RWPE1 (cell line): ENCODE measurements at places on chromosomes 2 and 18.

- no peak for DNase-seq
These were observed 112.5 kb downstream of the BMPR2 start for GRCh38 chr2:202488671-202489070.

- no peak for DNase-seq
These were observed 339.6 kb downstream of the LRRTM1 start for GRCh38 chr2:79964966-79965365.

DNA sequence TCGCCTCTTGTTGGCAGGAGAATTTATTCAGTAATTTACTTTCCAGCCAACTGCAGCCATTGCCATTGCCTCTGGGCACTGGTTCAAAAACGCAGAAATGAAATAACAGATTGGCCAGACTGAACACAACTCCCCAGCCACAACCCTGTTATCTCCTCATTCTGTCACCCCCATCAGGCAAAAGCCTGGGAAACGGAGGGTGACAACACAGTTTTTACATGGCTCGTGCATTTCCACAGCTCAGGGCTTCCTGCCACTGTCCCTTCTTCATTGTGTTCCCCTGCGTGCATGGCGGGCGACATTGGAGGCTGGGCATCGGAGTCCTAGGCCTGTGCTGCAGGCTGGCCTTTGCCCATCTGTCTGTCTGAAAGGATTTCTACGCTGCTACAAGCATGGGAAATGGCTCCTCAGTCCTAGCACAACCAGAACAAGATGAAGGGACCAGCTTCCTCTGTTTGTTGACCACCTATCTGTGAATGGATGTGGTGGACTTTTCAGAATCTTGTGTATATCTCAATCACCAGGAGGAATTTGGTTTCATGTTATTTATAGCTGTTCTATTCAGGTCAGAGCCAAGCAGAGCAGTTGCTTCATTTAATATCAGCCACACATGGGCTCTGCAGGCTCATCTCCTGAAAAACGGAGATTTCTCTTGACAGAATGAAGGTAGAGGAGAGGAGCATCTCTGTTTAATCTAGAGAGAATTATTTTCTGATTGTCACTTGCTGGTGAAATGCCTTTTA is 107.0 kb downstream of the MGAT5 start:
- DNase-seq = no peak

DNA sequence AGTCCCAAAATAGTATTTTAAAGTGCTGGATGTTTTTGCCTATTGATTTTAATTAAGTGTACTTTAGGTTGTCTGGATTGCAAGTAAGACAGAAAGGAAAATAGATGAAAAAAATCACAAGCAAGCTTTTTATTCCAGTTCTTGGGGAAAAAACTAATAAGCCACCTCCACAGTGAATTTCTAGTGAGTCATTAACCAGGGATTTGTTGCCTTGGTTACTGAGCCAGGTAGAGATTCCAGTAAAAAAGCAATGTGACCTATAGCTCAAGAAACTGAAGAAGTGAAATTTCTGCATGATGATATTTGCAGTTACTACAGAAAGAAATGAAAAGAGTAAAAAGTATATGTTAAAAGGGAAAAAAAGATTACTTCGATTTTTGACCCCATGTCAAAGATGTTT is 160.6 kb downstream of the METTL4 start:
- DNase-seq = peak; percentile 77

DNA sequence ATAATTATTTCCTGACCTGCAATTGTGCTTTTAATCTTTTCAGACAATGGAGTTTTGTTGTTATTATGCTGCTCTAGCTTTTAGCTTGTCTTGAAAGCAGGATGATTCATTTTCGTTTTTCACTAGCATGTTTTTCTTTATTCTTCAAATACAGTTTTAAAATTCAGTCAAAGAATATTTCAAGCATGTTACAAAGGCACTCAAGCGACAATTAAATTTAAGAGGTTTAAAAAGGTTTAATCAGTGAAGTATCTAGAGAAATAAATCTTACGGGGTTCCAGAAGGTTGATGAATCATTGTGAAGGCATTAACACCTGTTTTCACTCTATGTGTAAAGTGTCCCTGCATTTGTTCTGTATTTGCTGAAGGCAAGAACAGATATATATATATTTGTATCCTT is 390.7 kb upstream of the TMEFF2 start:
- no peak for DNase-seq

DNA sequence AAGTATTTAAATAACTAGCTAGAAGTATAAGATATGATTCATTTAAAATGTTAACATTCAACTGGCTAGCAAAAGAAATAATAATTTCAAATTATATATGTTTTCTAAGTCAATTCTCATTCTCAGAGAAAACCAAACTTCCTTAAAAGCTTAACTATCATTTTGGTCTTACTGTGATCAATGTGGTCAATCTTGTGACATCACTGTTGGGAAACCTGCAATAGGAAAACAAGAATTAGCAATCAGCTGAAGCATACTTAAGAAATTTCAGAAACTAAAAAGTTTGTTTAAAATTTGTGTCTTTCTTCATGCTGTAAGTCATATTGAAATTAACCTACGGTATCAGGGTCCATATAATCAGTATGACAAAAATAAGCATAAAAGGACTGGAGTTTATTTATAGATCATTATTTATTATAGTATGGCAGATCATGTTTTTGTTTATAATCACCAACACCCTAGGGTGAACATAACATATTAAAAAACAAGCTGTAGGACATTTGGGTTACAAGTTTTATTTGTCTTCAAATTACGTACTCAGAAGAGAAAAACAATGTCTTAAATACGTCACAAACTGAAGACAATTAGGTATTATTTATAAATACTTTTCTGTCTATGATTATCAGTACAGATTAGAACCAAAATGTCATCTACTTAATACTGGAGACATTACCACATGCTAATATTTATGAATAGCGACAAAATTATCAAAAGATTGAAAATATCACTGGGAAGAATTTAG is 60.5 kb downstream of the BAZ2B start:
- DNase-seq = no peak

DNA sequence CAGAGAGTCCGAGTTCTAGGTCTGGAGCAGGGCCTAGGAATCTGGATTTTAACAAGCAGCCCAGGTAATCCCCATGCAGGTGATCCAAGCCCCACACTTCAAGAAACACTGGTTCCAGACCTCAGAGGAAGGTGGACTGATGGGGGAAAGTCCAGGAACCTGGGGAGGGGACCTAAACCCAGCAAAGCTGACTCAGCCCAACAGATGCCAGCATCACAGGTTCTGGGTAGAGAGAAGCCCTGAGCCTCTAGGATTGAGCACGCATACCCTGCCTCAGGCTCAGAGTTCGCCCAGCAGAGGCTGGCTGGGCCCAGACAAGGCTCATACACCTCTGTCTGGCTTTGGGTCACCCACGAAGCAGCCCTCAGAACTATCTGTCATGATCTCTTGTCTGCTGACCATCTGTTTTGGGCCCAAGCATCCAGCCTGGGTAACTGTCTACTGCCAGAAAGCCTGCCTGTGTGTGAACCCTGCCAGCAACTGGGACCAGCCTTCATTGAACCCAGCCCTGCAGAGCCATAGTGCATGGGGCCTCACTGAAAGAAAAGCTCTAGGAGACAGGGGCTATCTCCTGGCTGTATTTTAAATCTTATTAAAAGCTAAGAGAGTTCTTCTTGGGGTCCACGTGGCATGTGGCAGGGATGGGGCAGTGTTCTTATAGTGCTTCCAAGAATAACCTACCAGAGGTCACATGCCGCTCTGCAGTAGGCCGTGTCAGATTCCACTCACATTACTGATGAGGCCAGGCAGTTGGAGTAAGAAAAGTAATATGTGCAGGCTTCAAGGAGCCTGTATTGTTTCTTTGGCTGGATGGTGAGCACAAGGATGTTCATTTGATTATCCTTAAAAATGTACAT is 7.4 kb downstream of the TMEM127 start:
- DNase-seq = no peak

GRCh38 chr2:28277466-28277865 is 115.2 kb upstream of the FOSL2 start:
- DNase-seq = no peak

DNA sequence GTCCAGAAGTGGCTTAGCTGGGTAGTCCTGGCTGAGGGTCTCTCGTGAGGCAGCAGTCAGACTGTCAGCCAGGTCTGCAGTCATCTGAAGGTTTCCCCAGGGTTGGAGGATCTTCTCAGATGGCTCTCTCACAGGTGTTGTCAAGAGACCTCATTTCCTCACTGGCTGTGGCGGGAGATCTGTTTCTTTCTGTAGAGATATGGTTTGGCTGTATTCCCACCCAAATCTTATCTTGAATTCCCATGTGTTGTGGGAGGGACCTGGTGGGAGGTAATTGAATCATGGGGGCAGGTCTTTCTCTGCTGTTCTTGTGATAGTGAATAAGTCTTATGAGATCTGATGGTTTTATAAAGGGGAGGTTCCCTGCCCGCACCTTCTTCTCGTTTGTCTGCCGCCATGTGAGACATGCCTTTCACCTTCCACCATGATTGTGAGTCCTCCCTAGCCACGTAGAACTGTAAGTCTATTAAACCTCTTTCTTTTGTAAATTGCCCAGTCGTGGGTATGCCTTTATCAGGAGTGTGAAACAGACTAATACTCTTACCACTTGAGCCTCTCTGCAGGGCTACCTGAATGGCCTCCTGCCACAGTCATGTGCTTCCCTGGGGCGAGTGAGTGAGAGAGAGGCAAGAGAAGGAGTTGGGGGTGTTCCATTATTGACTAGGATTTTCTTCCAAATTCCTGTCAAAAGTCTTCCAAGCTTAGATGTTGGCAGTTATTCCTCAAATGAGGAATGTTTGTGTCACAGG is 23.6 kb downstream of the MALT1 start:
- DNase-seq = no peak

DNA sequence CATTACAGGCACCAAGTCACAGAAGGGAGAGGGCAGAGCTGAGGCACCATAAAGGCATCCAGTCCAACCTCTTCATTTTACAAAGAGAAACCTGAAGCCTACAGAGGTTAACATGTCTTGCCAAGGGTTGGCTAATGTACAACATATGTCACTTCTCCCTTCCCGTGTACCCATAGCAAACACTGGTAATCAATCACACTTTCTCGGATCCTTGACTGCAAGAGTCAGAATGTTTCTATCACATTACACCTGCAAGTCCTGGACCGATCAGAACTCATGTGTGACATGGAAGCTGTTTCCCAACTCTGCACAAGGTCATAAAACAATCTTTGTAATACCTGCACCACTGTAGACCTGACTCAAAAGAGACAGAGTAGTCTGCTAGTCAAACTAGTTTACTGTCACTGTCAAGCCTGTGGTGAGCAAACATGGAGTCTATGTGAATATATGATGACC is 6.0 kb downstream of the ANKRD44 start:
- DNase-seq = no peak

GRCh38 chr18:23689031-23689615 is at the start of gene LAMA3:
TSS of gene LAMA3 (plus strand) at chr18:23689453. CDS start at chr18:23689684, 231 bp downstream.
- peak; percentile 56 for DNase-seq

- DNase-seq = no peak
These were observed at the start of gene STAT4 for GRCh38 chr2:191150600-191151330. TSS of gene STAT4 (minus strand) at chr2:191150994. CDS start at chr2:191148203, 2,791 bp downstream.

- no peak for DNase-seq
These were observed 755 bp downstream of the NOL4 start for GRCh38 chr18:34223893-34224422.

GRCh38 chr2:167941604-167942003 is 305.8 kb downstream of the STK39 start:
- no peak for DNase-seq

DNA sequence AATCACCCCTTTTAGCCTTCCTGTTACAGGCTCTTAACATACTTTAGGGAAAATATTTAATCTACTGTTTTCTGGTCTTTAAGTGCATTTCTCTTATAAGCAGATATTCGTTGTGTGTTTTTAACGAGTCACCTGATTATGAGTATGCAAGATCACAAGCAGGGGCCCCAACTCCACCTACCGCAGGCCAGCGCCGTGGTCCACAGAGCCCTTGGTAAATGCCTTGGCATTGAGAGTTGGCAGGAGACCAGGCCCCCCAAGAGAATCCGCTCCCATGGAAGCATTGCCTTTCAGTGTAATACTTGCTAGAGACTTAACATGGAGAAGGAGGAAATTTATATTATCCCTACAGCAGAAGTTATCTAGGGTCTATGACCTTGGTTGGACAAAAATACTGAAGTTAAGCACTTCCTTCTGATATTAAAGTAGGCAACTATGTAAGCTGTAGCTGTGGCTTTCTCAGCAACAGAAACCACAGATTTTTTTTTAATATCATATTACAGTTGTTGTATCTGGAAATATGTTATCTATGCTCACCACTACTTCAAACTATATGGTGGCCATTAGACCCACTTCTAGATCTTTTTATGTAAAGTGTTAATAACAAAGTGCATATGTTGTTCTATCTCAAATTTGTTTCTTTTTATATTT is 241.8 kb upstream of the MGAT5 start:
- no peak for DNase-seq

- no peak for DNase-seq
These were observed 93.2 kb downstream of the CACNB4 start for GRCh38 chr2:152005607-152006006.

DNA sequence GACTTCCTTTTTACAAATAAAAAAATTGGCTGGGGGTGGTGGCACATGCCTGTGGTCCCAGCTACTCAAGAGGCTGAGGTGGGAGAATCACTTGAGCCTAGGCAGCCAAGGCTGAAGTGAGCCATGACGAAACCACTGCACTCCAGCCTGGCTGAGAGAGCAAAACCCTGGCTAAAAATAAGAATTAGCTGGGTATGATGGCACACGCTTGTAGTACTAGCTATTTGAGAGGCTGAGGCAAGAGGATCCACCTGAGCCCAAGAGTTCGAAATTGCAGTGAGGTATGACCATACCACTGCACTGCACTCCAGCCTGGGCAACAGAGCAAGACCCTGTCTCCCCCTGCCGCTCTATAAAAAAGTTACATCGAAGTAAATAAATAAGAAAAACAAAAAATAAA is 33.7 kb downstream of the GFPT1 start:
- DNase-seq = no peak

GRCh38 chr2:233638836-233639235 is 2.6 kb downstream of the UGT1A10 start:
- DNase-seq = no peak

- no peak for DNase-seq
These were observed 786 bp downstream of the POLE4 start for GRCh38 chr2:74959106-74959751.

GRCh38 chr2:38097988-38098385 is 22.0 kb upstream of the CYP1B1 start:
- DNase-seq = no peak

DNA sequence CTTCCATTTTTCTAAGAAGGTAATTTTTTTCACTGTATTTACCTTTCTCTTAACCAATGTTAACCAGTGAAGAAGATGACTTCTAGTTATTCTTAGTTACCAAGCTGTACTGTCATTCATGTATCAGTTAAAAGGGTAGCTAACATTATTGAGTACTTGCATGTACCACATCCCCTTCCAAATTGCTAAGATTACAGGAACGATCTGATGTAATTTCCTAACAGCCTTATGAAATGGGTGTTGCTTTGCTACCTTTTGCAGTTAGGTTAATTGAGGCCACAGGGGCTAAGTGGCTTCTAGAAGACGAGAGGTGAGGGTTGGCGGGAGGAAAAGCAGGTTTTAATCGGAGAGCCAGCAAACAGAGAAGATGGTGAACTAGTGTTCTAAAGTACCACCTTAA is 1.8 kb upstream of the SULT6B1 start:
- no peak for DNase-seq

GRCh38 chr18:24466771-24467170 is 6.3 kb downstream of the HRH4 start:
- DNase-seq = no peak

- no peak for DNase-seq
These were observed 50.7 kb downstream of the FMNL2 start for GRCh38 chr2:152385650-152386049.
